ENCODE measurements at places on chromosomes 6 and 20. TPM values are rescaled to one million over a fixed set of nuclear protein-coding genes. Genes with fewer than 3 reads are reported as not detected.

Gene VAPB
- polyA plus RNA-seq = 18.1 TPM

GRCh38 chr6:124573953-124574352, 388.3 kb upstream of the RNF217 start:
- no peak for DNase-seq

- DNase-seq = no peak
Observed at GRCh38 chr6:7323074-7323473, 10.1 kb upstream of the SSR1 start.

DNA sequence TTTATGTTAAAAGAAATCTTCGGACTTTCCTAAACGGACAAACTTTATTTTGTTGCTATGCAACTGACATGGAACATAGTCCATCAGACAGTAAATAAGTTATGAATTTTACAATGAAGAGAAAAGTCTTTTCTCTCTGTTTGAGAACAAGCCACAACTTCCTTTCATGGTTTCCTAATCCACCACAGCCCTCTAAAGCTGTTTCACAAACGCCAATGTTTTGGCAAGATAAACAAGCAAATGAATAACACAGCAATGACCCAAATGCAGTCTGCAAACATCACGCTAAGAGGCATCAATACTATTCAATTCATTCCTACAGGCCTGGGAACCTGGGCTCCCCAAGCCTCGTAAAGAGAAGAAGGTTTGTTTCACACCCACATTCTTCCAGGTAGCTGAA, 60.4 kb downstream of the HAO1 start:
- no peak for DNase-seq

DNA sequence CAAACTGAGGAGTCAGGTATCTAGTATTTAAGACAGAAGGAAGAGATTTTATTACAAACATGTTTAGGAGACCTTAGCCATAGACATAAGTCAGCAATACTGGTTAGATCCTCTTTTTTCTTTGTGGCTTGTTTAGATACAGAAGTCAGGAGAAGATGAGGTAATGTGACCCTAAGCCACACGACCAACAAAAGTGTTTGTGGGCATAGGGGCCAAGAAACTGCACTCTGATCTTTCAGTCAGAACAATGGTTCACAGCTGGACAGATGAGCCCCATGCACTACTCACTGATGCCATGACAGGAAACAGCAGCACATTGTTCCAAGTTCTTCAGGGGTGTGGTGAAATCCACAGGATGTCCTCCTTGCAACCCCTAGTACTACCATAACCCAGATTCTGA, 238.5 kb upstream of the RAB32 start:
- DNase-seq = no peak

DNA sequence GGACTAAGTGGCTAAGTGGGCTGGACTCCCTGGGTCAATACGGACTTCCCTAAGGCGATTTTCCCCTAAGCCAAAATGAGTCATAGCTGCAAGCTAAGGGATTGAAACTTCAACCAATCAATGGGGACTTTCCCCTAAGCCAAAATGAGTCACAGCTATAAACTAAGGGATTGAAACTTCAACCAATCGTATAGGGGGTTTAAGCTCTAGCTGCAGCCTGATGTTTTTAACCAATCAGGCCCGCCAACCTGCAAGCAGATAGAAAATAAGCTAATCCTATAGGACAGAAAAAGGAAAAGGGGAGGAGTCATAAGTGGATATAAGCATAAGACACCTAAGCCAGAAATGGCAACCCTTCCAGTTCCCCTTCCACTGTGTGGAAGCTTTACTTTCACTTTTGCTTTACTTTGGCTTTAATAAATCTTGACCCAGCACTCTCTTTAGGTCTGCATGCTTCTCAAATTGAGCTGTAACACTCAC, 655.0 kb upstream of the HS3ST5 start:
- DNase-seq = no peak

GRCh38 chr6:163772701-163773100, 358.2 kb downstream of the QKI start:
- DNase-seq = no peak

- no peak for DNase-seq
Observed at GRCh38 chr6:12729467-12729866, 12.9 kb downstream of the PHACTR1 start.

DNA sequence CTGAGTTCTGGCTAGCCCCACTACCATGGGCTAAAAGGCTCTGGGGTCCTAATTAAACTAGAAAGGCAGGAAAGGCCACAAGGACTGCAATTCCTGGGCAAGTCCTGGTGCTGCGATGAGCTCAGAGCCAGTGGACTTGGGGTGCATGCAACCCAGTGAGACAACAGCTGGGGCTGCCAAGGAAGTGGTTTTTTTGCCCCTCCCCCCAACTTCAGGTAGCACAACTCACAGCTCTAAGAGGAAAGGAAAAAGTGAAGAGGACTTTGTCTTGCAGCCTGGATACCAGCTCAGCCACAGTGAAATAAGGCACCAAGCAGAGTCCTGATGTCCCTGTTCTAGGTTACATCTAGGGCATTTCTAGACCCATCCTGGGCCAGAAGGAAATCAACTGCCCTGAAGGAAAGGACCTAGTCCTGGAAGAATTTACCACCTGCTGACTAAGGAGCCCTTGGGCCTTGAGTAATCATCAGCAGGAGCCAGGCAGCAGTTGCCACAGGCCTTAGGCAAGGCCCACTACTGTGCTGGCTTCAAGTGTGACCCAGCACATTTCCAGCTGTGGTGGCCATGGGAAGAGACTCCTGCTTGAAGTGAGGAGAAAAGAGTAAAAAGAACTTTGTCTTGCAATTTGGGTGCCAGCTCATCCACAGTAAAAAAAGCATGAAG, 358.4 kb downstream of the BTBD3 start:
- no peak for DNase-seq

- DNase-seq = no peak
Observed at GRCh38 chr6:1625794-1626435, 16.2 kb downstream of the FOXC1 start.

Gene CDH22
- polyA plus RNA-seq = not detected

GRCh38 chr20:62387933-62388635, 1.2 kb downstream of the RPS21 start:
- no peak for DNase-seq

Gene RIPPLY2
- polyA plus RNA-seq = not detected

- DNase-seq = no peak
Observed at GRCh38 chr6:29465279-29465678, 8.3 kb downstream of the OR2H1 start.

DNA sequence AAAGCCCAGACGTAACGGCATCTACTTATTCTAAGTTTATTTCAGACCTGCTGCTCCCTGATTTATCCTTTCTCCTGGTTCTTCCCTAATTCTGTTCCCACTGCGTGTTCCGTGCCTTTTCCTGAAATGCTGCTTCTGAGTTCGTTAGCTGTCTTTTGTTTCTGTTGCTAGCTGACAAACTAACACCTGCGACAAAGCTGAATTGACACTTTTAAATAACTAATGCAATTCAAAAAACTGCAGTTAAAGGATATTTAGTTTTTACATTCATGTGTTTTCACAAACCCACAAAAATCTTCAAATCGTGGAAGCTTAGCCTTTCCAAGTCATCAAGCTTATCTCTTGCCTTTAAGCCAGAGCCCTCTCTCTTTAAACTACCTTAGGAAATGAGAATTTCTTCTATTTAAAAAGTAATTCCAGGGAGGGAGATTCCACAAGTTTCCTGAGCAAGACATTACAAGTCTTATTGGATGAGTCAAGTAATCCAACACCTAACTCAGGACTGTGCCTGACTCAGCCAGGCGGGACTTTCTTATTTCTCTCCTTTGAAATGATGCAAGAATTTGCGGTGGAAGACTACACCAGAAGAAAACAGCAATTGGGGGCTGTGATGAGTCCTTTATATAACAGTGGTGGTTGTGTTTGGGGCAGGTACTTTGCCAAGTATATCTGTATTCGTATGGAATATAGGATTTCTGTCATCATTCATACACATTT, 6.3 kb downstream of the ADTRP start:
- DNase-seq = no peak

DNA sequence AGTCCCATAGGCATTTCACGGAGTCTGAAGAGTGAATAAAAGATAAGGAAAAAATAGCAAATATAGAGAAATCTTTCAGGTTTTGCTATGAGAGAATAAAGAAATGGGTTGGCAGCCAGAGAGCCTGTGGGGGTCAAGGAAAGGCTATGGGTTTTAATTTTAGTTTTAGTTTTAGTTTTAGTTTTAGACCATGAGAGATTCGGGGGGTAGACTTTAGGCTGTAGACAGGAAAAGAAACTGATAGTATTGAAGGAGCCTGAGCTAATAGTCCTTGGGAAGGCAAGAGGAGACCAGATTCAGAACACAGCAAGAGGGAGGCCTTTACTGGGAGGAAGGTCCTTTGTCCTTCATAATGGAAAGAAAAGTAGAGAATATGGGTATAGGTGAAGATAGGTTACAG, 19.3 kb downstream of the DOP1A start:
- no peak for DNase-seq

- DNase-seq = no peak
Observed at GRCh38 chr6:19662911-19663310, 174.3 kb upstream of the ID4 start.

DNA sequence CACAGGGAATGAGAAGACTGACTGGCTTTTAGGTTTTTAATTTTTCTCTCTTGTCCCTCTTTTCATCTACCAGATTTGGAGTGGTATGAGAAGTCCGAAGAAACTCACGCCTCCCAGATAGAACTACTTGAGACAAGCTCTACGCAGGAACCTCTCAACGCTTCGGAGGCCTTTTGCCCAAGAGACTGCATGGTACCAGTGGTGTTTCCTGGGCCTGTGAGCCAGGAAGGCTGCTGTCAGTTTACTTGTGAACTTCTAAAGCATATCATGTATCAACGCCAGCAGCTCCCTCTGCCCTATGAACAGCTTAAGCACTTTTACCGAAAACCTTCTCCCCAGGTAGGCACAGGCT, 644 bp downstream of the MAD2L1BP start:
- DNase-seq = no peak

- no peak for DNase-seq
Observed at GRCh38 chr20:16777126-16777525, 29.0 kb downstream of the OTOR start.

Gene C20orf141
- not detected for polyA plus RNA-seq

Gene TMEM74B
- polyA plus RNA-seq = not detected

Gene RHAG
- polyA plus RNA-seq = not detected

DNA sequence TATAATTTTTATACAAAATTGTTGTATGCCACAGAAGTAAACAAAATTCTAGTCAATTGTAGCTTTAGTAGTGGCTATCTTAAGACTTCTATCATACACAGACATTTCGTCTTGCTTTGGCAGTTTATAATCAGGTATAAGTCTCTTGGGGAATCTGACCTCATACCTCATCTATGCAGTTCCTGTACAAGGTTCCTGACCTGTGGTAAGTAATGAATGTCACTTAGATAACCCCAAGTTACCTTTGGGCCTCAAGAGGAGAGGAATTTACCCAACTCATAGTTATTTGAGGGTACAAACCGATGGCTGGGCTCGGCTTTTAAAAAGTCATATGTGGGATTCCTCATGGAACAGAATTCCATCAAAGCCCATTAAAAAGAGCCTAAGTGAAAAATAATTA, 58.8 kb upstream of the UNC93A start:
- no peak for DNase-seq

DNA sequence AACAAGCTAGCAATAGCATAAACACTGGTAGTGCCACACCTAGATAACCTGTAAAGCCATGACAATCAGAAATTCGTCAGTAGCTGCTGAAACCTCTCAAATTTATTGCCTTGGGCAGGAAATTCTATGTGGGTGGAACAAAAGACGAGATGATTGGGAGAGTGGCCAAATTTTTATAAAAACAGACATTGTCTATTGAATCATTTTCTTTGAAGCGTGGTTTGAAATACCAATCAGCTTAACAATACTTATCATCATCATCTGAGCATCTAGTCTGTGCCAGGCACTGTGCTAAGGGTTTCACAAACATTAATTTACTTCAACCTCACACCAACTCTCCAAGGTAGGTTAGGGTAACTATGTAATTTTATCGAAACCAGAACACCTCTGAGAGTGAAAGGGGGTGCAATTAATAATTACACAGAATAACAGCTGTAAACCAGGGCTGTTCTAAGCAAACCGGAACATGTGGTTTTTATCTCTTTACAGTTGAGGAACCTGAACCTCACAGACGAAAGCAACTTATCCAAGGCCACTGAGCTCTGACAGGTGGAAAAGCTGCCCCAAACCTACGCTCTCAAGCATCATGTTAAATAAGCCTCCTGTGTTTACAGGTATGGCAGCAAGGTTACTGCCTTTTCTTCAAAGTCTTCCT, 43.4 kb downstream of the NHSL1 start:
- peak; percentile 74 for DNase-seq

GRCh38 chr6:162973980-162974379, 246.2 kb downstream of the PACRG start:
- no peak for DNase-seq

Gene ASIP
- not detected for polyA plus RNA-seq

Gene GTF2H4
- 11.0 TPM for polyA plus RNA-seq

DNA sequence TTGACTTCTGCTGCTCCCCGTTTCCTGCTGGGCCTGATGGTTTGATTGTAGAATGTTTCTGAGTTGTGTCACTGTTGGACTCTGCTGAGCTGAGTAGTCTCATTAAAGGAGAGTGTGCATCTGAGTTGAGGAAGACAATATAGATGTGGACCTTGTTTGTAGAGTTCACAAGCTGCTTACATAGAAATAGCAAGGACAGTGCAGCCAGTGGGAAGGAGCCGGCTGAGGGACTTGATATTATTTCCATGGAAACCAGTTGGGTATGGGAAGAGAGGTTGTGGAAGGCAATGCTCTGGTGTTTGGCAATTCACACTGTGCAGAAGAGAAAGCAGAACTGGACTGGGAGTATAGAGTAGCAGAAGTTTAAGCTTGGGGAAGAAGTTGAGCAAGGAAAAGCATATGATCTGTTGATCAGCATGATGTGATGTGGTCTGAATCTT, 14.8 kb downstream of the IGF2R start:
- no peak for DNase-seq

Gene PDE10A
- not detected for polyA plus RNA-seq

GRCh38 chr6:145656128-145656527, 79.2 kb downstream of the EPM2A start:
- no peak for DNase-seq

DNA sequence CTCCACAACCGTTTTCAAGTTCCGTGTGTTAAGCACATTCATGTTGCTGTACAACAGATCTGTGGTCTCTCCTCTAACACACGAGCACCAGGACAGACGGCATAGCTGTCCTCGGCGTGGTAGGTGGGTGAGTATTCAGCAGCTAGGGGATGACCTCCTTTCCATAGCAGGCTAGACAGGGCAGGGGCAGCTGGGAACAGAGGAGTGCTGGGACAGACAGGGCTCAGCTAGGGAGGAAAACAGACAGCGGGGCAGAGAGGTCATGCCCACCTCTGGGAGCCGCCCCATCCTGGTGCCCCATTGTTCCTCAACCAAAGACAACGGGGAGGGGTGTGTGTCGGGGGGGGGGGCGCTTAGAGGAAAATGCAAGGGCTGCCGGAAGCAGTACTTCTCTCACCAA, 271.5 kb upstream of the FOXQ1 start:
- DNase-seq = no peak

Gene NRSN2
- 5.5 TPM for polyA plus RNA-seq

GRCh38 chr6:32879691-32880090, 25.7 kb downstream of the PSMB9 start:
- no peak for DNase-seq
